ENCODE measurements at places on chromosomes 6 and 20.

DNA sequence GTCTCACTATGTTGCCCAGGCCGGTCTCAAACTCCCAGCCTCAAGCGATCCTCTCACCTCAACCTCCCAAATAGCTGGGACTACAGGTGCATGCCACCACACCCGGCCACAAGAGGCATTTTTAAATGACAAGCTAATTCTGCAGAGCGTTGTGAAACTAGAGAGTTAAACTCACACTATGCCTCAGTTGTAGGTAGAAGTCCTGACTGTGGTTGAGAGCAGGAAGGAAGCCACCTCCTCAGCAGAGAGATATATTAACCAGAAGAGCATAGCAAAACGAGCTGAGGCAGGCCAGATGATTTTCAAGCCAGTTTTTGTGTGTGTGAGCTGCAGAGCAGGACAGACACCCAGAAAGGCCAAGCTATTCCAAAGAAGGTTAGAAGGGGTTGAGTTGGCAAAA is 150.3 kb downstream of the MBOAT1 start:
- DNase-seq, result no peak

- DNase-seq, result no peak
These were observed 78.0 kb upstream of the MRPS10 start for GRCh38 chr6:42295677-42296076.

GRCh38 chr6:87066449-87067333 is 28.2 kb downstream of the CGA start:
- no peak for DNase-seq

- DNase-seq, result no peak
These were observed 73.3 kb downstream of the MRPL14 start for GRCh38 chr6:44053760-44054556.

DNA sequence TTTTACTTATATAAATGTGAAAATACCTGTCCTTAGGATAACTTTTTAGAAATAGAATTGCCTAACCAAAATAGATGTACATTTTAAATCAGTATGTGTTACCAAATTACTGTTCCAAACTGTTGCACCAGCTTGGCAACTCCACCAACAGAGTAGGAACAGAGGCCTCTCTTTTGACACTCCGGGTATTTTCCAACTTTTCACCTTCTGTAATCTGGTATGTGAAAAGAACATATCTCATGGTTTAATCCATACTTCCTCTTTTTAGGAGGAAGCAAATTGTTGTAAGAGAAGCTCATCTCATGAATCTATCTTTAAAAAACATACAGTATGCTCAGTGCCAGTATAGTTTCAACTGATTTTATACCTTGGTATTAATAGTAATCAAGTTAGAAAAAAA is 24.9 kb downstream of the RNF144B start:
- no peak for DNase-seq

DNA sequence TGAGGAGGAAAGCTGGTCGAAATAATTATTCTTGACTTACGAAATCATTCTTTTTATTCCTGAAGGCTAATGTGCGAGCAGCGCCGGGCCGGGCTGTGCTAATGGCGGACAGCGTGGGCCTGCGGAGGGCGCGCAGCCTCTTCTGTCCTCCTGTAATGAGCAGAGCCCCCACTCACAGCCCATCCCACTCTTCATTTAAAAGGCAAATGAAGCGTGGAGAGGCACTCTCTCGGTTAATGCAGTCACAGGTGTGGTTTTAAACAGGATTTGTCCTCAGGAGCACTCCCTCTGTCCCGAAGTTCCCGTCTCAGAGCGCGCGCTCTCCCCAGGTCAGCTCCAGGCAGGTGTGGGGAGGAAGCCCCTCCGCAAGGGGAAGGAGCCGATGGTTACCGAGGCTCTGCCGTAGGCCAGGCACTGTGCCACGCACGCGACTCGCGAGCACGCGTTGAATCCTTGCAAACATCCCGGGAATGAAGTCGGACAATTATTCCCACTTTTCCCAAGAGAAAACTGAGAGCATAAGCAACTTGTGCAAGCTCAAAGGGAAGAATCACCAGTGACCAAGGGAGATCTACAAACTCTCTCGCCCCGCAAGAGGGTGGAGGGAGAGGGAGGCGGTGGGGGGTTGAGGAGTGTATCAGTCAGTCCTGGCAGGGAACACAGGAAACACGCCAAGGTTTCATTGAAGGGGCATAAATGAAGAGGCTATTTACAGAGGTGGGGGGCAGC is 35.5 kb upstream of the ZFAND3 start:
- DNase-seq, result no peak

Data from activated CD4-positive, CD25-positive, alpha-beta regulatory T cell treated with anti-CD3 and anti-CD28 coated beads, Interleukin-2, amount 50 U/mL, for 16 hours (primary cell).